Endothelial cell of umbilical vein (primary cell): ENCODE measurements at places on chromosomes 12 and 14. TPM values are rescaled to one million over a fixed set of nuclear protein-coding genes. Genes with fewer than 3 reads are reported as not detected.

Gene C1QL4
- not detected in 2 replicates for total RNA-seq

Gene TAS2R8
- not detected in 2 replicates for total RNA-seq

DNA sequence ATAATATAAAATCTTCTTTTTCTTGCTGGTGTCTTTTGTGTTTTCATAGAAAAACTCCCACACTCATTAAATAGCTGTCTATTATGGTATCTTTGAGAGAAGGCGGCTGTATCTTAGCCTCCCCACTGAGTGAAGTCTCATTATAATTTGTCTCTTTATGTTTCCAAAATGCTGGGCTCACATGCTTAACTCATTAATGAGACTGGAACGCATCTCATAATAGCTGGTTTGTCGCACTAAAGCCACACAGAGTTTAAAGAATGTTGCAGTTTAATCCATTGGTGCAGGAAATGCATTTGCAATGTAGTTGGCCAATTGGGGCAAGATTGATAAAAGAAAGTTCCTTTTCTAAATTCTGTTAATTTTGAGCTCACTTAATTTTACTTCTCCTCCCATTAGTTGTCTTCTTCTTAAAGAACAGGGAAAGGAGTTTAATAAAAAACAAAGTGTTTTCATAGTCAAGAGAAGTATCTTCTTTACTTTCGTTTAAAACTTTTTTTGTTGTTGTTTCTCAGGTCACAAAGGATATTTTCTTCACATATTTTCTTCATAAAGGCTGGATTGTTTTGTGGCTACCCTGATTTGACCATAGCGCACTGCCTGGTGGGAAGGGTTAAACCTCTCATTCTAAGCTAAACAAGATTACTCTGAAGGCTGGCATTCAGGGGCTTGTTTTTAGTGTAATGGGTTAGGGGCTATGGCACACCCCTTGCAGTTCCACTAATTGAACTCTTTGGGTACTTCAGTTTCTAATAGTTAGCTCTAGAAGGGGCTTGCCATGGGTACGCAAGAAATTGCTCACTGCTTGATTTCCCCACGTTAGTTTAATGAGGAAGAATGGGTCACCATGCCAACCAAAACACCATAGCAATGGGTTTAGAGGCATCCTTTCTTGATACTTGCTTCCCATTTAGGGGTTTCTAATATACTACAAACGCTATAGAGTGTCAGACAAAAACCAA, 197.0 kb downstream of the TMTC2 start:
- no peaks in the 10 kb centered on the region for H3K27me3 ChIP-seq
- DNase-seq: no peak
- H3K4me3 ChIP-seq: no peak overlapping the region
- no peaks in the 10 kb centered on the region for H3K36me3 ChIP-seq

DNA sequence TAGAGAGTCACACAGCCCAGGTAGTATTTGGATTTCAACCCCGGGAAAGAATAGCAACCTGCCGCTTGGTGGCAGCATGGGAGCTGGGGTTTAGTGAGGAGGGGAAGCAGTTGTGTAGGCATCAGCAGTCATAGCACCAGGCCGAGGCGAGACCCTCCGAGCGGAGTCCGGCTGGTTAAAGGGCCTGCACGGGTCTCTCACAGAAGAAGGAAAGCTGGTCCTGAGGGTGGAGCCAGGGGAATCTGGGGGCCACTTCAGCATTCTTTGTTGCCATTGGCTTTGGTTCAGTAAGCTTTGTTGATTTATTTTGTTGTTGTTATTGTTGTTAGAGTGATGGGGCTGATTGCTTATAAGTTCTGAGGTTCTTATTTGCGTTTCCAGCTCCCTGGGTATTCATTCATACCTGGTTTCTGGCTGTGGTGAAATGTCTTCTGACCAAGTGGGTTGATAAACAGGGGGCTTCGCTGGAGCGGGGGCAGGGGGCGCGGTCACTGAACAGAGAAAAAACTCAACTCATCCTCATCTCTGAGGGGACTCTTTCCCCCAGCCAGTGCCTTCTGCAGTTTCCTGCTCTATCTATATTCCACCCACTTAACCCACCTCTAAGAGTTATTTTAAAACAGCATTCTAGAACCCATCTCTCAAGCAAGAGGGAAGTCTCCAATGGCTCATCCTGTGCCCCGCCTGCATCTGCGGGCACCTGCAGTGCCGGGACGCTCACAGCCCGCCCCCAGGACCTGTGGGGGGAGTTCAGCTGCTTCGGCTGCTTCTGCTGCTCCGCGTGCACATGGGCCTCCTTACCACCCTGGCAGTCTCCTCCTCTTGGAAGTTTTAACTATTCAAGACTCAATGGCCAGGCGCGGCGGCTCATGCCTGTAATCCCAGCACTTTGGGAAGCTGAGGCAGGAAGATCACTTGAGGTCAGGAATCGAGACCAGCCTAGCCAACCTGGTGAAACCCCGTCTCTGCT, 11.6 kb downstream of the CKB start:
- no peak overlapping the region for H3K27ac ChIP-seq
- peaks cover 6% of the 10 kb centered on the region for H3K36me3 ChIP-seq
- H3K27me3 ChIP-seq: no peaks in the 10 kb centered on the region
- no peak for DNase-seq
- no peak overlapping the region for H3K4me3 ChIP-seq

DNA sequence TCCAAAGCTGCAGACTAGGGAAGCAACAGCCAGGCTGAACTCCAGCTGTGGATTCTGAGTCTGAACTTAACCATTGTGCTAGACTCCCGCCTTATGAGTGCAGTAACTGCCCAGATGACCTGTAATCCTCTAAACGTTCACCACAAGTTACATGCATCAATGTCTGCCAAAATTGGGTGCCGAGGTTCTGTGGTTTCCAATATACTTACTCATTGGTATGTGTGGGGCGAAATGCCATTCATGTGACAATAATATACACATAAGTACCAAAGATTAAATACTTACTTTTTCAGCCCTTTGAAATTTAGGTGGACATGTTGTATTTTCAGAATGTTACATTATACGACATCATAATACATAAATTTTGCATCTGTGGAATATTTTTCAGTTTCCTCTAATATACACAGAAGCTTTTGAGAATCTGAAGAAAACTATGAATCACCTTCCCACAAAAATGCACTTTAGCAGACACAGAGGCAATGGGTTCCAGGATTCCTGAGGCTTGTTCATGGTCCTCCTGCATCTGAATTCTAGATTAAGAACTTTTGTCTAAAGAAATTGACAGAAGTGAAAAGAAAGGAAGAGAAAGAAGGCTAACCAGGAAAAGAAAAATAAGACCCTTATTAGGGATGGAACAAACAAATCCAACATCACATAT, 31.7 kb downstream of the GRIP1 start:
- H3K4me1 ChIP-seq: no peaks in the 10 kb centered on the region
- DNase-seq: no peak
- no peaks in the 10 kb centered on the region for H3K36me3 ChIP-seq
- no peak overlapping the region for H3K4me3 ChIP-seq

DNA sequence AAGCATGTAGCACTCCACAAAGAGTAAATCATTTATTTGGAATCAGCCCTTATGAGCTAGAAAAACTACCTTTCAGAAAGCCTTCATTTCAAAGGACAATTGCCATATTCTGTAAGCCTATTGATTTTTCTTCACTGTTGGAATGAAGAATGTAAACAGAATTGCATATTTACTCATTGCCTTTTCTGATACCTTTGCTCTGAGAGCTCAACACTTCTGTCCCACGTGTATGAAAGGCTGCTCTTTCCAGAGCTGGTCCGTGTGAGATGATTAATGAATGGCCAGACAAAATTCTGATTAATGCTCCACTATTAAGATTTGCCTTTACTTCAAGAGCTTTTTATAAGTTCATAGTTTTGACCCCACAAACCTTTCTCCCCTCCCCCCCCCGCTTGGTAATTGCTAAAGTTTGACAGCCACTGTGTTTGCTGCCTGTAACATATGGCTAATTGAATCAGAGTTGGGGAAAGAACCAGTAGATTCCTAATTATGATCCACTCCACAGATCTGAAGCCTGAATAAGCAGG, 63.0 kb upstream of the PLEKHA5 start:
- H3K36me3 ChIP-seq: no peaks in the 10 kb centered on the region
- H3K27me3 ChIP-seq: no peaks in the 10 kb centered on the region
- no peak for DNase-seq
- H3K4me3 ChIP-seq: no peak overlapping the region
- no peaks in the 10 kb centered on the region for H3K4me1 ChIP-seq

DNA sequence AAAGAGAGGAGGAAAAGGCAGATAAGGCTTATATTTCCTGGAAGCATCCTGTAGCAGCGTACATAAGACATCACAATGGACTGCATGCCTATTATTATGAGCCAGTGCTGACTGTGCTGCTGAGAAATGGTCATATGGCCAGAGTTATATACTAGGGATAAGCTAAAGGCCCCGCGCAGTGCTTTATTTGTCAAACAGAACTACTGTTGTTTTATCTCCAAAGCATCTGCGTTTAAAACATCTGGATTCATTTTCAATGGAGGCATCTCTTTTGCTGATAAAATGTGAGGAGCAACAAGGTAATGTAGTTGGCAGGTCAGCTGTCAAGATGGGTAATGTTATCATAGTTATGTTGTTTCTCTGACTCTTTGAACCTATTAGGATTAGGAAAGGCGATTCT, 28.0 kb upstream of the LMNTD1 start:
- H3K4me3 ChIP-seq: no peak overlapping the region
- H3K4me1 ChIP-seq: no peaks in the 10 kb centered on the region
- DNase-seq: no peak
- H3K27ac ChIP-seq: no peak overlapping the region
- no peaks in the 10 kb centered on the region for H3K27me3 ChIP-seq

GRCh38 chr12:57604454-57604991, at the start of gene DTX3:
DTX3 (plus strand) TSS chr12:57604824; CDS start chr12:57606518, 1,694 bp downstream.
- H3K27me3 ChIP-seq: no peaks in the 10 kb centered on the region
- peaks cover 6% of the 10 kb centered on the region for H3K4me1 ChIP-seq
- peak within 1 kb of the TSS; percentile 56 for H3K4me3 ChIP-seq
- peaks cover 1% of the 10 kb centered on the region for H3K36me3 ChIP-seq

DNA sequence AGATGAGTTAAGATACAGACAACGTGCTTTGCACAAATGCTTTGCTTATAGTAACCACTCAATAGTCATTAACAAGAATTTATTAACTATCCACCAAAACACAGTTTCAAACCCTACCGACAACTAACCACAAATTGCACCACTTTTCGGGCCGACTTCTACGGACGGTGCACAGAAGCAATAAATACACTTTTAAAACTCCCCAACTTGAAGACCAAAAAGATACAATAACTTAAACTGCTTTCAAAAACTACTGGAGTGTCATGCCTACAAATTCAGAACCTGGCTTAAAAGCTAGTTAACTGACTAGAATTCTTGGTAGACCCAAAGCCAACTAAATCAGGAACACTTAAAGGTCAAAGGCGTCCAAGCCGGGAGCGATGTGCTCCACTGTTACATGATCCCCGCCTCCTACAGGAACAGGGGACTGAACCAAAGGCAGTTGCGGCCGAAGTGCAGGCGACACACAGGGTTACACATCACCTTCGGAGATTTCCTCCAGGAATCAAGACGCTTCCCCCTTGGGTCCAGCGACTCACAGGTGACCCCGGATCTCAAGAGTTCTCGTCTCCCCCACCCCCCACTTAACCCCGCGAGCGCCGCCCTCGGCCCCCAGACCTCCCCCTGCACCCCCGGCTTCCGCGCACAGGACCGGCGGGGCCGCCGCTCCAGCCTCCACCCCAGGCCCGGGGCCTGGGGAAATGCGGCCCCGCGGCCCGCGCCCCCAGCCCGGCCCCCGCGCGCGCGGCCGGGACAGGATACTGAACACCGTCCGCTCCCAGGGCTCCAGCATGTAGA, 507 bp downstream of the SPTSSA start:
- H3K27me3 ChIP-seq: no peaks in the 10 kb centered on the region
- DNase-seq: peak; percentile 58
- H3K36me3 ChIP-seq: no peaks in the 10 kb centered on the region
- H3K4me1 ChIP-seq: peaks cover 26% of the 10 kb centered on the region
- H3K4me3 ChIP-seq: peak overlapping the region; percentile 88
- peak overlapping the region; percentile 54 for H3K27ac ChIP-seq

- DNase-seq: no peak
- no peak overlapping the region for H3K4me3 ChIP-seq
- no peak overlapping the region for H3K27ac ChIP-seq
- no peaks in the 10 kb centered on the region for H3K27me3 ChIP-seq
- peaks cover 67% of the 10 kb centered on the region for H3K36me3 ChIP-seq
These were observed 16.8 kb downstream of the ISCA2 start for GRCh38 chr14:74510223-74510931.

DNA sequence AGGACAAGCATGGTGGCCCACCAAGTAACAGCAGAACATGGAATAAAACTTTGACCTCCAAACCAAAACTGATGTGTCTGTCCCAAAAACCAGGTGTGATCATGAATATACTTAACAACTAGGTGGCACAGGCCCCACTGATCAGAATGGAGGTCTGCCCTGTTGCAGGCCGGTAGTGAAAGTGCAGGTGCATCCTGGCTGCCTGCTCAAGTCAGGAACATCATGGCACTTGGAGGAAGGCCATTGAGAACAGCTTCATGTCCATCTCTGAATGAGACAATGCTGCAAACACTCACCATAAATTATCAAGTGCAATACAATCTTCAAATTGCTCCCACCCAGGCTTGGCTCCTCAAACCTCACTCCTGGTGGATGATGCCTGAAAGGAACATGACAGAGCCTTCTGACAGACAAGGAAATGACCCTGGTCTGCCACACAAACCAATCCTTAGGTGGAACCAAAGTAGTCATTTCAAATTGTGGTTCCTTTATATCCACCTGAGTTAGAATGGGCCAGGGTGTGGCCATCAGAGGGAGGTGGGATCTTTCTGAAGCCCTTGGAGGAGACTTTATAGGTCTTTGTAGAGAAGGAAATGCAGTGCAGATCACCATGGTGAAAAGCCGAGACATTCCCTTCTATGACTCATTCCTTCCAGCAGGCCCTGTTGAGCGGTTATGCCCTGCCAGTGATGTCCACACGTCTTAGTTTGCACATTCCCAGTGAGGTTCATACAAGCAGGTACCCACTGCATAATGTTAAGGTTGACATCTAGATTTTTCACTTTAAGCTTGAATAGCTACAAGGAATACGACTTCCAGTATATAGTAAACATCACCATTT, 36.0 kb downstream of the EGLN3 start:
- no peak overlapping the region for H3K4me3 ChIP-seq
- H3K27ac ChIP-seq: no peak overlapping the region
- H3K36me3 ChIP-seq: no peaks in the 10 kb centered on the region
- H3K27me3 ChIP-seq: no peaks in the 10 kb centered on the region

DNA sequence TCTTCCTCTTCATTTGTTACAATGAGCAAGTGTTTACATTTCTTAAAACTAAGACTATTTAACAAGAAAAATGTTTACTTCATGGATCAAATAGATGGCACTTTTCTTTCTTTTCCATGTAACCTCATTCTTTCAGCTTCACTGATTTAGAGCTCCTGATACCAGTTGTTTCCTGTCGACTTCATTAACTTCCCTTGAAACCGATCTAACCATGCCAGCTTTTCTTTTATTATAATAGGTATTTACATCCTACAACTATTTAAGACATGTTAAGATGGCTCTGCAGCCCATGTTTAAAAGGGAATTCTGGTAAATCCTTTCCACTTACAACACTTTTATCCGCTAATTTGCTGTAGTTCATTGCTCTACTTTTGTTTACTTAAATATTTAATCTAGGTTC, 107.3 kb upstream of the DCN start:
- no peak overlapping the region for H3K4me3 ChIP-seq
- DNase-seq: peak; percentile 36
- no peak overlapping the region for H3K27ac ChIP-seq
- H3K27me3 ChIP-seq: no peaks in the 10 kb centered on the region
- H3K4me1 ChIP-seq: no peaks in the 10 kb centered on the region
- no peaks in the 10 kb centered on the region for H3K36me3 ChIP-seq
